NCI-H526 treated with DMSO at 0.1 percent for 48 hours (cell line): ENCODE measurements at places on chromosomes 2 and 18.

- DNase-seq: peak; percentile 27
Measured at GRCh38 chr2:231765496-231765929, 15.6 kb downstream of the PDE6D start.

DNA sequence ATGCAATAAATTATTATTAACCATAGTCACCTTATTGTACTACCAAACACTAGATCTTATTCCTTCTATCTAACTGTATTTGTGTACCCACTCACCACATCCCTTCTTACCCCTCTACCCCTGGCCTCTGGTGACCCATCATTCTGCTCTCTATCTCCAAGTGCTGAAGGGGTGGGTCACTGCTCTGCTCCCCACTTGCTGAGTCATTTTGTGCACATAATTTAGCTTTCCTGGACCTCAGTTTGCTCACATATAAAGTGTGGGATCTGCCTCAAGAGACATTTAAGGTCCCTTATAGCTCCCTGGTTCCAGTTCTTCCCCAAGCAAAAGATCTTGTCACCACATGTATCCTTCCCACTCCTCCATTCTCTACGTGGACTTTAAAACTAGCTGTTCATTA lies 169.4 kb downstream of the ZNF385B start:
- DNase-seq: no peak

- DNase-seq: no peak
Measured at GRCh38 chr2:120239488-120240287, 13.0 kb upstream of the RALB start.

GRCh38 chr2:217741381-217741955 lies 261.3 kb downstream of the TNS1 start:
- no peak for DNase-seq

GRCh38 chr2:10022966-10023662 lies 20.2 kb upstream of the KLF11 start:
- no peak for DNase-seq

GRCh38 chr2:183149489-183149888 lies 25.2 kb downstream of the NUP35 start:
- no peak for DNase-seq

- no peak for DNase-seq
Measured at GRCh38 chr2:231041061-231041689, 3.9 kb downstream of the C2orf72 start.

DNA sequence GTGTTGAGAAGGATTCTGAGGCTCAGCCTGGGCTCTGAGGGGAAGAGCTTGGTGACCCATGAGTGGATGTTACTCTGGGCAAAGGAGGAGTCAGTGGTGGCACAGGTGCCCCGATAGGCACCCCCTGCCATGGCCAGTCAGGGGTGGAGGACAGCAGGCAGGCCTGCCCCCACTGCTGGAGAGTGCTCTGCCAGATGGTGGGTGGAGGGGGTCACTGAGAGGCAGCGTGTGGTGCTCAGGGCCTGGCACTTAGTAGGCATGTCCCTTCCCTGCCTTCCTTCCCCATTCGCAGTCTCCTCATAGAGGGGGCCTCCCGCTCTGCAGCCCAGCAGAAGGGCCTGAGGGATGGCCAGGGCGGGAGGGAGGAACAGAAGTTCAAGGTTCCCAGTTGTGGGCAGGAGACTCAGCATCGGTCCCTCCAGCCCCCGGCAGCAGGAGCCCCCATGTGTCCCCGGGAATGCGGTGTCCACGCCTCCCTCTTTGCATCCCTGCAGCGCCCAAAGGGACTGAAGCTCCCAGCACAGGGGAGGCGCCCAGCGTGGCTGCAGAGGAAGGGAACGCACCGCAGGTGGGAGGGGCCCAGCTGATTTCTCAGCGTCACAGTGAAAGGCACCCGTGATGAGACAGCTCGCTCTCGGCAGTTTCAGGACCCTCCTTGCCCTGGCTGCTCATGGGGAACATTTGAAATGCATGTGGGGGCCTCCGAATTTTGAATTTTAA lies 5.7 kb upstream of the SNED1 start:
- DNase-seq: no peak

- no peak for DNase-seq
Measured at GRCh38 chr2:11379558-11379957, 35.1 kb upstream of the ROCK2 start.

DNA sequence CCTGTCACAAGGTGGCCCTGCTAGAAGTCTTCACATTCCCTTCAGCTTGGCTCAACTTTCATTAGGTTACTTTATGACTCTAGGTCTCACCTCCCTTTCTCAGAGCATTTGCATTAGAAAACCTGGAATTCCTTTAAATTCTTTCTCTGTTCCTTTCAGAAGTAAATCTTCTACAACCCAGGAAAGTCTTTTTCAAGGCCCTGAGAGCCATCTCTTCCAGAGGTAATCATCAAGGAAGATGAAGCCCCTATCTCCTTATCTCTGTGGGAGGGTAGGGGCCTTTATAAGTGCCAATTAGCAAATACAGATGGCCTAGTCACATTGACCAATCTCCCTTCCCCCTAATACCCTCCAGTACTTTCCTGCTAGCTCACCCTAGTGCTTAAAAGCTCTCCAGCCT lies 848.0 kb upstream of the FAM98A start:
- no peak for DNase-seq

DNA sequence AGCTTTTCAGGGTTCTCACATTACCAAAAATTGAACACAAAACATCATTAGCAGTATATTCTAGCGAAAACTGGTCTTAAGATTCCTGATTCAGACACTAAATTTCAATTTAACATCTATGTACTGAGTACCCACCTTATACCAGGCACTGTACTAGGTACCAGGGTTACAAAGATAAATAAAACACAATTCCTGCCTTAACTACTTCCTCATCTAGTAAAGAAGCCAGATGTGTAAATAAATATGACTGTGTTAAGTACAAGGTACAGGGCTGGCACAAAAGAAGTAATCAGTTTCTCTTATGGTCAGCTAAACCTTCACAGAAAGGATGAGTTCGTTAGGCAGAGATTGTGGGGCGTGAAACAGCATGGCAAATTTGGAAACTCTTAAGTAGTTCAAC lies 6.1 kb downstream of the FARSB start:
- DNase-seq: no peak

DNA sequence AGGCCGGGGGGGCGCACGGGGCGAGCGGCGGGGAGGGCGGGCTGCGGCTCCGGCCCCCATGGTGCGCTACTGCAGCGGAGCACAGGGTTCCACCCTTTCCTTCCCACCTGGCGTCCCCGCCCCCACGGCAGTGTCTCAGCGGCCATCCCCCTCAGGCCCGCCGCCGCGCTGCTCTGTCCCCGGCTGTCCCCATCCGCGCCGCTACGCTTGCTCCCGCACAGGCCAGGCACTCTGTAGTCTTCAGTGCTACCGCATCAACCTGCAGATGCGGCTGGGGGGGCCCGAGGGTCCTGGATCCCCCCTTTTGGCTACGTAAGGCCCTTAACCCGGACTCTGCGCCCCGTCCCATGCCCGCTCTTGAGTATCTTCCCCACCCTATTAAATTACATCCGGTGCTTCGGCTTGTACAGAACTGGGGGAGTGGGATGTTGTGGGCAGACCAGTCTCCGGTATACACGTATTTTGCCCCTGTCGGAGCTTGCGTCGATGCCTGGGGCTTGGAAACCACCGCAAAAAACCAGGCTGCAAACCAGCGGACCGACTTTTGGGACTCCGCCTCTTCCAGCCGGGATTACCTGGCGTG lies 598 bp upstream of the WBP1 start:
- DNase-seq: peak; percentile 50

- DNase-seq: no peak
Measured at GRCh38 chr2:113720167-113720566, 36.3 kb downstream of the SLC35F5 start.

DNA sequence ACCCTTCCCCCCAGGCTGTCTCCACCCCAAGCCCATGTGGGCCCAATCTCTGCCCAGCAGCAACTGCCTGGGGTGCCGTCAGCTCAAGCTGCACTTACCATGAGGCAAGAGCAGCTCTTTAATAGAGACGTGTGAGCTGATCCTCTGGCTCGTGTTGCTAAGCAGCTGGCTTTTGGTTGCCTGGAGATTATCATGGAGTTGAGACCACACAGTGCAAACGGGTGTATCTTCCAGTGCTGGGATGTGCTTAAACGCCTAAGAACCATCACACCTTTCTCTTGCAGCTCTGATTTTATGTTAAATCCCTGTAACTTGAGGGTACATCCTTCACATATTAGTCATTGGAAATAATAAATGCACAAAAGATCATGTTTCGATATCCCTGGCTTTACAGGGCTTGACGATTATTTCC lies 271.1 kb downstream of the PRKCE start:
- DNase-seq: no peak

DNA sequence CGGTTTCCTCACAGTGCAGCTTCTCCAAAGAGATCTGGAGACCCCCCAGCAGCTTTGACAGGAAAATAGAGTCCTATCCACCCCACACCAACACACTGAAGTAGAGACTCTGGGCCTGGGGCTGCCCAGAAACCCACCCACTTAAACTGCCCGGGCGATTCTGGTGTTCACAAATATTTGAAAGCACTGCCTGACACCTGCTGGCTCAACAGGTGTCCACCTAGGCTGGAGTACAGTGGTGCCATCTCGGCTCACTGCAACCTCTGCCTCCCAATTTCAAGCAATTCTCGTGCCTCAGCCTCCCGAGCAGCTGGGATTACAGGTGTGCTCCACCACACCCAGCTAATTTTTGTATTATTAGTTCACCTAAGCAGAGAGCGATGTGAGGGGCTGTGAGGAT lies 5.3 kb downstream of the STEAP3 start:
- DNase-seq: no peak

DNA sequence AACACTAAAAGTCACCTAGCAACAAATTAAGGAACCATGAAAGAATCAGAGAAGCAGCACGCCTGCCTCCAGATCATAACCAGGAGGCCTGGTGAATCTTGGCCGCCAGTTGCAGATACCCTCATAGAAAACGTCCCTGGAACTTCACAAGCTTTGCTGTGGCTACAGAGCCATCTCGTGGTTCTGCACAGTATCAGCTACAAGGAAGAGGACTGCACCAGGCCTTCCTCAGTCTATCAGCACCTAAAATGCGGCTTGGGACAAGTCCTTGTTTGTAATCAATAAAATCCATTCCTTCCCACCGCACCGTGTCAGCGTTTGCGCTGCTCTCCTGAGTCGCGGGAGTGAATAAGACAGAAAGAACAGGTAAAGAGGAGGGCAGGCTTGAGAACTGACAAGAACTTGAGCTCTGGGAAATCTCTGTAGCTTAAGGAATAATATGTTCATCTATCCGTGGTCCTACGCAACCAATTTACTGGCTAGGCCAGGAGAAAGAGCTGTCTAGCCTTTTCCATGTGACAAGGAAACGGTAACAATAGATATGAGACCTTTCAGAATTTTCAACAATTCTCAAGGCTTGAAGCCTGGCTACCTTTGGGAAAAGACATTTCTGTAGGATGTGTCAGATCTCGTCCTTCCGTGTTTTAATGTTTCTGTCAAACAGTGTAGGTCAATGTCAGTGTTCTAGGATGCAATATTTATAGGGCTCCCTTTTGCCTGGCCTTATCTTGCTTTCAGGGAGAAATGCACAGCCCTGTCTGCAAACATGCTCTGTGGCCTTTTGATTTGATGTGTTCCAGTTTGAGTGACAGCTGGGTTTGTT lies 128.5 kb upstream of the RAB12 start:
- DNase-seq: peak; percentile 7

GRCh38 chr2:46163098-46163430 lies 134.1 kb upstream of the EPAS1 start:
- DNase-seq: no peak

DNA sequence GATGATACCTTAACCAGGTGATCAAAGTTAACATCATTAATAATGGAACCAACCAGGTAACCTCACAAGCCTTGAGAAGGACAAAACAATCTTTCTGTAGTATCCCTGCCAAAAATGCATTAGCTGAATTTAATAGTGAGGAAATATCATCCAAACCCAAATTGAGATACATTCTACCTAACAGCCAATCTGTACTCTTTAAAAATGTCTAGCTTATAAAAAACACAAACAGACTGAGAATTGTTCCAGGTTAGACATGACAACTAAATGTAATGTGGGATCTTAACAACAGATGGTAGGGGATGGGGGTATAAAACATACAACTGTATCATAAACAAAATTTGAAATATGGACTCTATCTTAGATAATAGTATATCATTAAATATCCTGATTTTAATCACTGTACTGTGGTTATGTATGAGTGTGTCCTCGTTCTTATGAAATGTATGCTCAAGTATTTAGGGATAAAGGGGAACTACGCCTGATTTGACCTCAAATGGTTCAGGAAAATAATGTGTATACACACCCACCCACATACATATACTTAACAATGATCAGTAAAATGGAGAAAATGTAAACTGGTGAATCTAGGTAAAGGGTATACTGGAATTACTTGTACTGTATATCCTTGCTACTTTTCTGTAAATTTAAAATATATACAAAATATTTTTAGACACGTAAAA lies 1.7 kb downstream of the FANCL start:
- no peak for DNase-seq

DNA sequence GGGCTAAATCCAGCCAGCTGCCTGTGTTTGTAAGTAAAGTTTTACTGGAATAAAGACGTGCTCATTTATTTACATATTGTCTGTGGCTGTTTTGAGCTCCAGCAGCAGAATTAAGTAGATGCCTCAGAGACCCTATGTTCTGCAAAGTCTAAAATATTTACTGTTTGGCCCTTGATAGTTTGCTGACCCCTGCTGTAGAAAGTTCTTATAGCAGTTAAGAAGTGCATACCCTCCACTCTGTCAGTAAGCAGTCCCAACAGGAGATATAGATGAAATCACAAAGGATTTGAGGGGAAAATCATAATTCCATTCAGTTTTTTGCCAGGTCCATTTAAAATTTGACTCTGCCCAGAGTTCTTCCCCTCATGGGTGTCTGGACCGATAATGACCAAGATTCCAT lies 50.1 kb upstream of the ITM2C start:
- DNase-seq: no peak

GRCh38 chr18:3623769-3624545 lies 174.0 kb downstream of the TGIF1 start:
- no peak for DNase-seq

DNA sequence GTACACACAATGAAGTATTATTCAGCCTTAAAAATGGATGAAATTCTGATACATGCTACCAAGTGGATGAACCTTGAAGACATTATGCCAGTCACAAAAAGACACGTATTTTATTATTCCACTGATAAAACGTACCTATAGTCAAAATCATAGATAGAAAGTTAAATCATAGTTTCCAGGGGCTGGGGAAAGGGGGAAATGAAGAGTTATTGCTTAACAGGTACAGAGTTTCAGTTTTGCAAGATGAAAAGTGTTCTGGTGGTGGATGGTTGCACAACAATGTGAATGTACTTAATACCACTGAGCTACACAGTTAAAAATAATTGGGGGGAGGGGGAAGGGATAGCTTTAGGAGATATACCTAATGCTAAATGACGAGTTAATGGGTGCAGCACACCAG lies 279.0 kb upstream of the STON1 start:
- DNase-seq: no peak

- no peak for DNase-seq
Measured at GRCh38 chr2:44267796-44268648, 7.3 kb upstream of the SLC3A1 start.

DNA sequence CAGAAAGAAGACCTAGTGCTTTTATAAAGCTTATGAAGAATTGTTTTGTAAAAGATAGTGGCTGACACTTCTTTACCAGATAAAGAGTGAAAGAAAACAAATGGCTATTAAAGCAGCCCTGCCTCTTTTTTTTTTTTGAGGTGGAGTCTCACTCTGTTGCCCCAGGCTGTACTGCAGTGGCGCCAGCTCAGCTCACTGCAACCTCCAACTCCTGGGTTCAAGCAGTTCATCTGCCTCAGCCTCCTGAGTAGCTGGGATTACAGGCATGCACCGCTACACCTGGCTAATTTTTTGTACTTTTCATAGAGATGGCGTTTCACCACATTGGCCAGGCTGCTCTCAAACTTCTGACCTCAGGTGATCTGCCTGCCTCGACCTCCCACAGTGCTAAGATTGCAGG lies 12.9 kb downstream of the ARPC2 start:
- no peak for DNase-seq

GRCh38 chr2:74502720-74503505 lies 3.5 kb upstream of the LBX2 start:
- DNase-seq: no peak
